ENCODE measurements at places on chromosomes 11 and 22.
A peak's percentile ranks its signal among the peaks of the same experiment; 100 is the strongest.

- DNase-seq, result no peak
Observed at GRCh38 chr11:59782080-59782479, 26.9 kb downstream of the STX3 start.

GRCh38 chr11:35359321-35360054 lies 59.9 kb downstream of the SLC1A2 start:
- no peak for DNase-seq

DNA sequence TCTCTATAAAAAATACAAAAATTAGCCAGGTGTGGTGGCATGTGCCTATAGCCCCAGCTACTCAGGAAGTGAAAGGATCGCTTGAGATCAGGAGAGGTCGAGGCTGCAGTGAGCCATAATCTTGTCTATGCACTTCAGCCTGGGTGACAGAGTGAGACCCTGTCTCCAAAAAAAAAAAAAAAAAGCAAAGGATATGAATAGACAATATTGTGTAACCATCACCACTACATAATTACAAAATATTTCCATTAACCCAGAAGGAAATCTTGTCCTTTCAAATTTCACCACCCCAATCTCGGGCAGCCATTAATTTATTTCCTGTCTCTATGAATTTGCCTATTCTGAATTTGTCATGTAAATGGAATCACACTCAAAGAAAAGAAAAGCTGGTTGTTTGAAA lies 21.2 kb downstream of the RSF1 start:
- no peak for DNase-seq

DNA sequence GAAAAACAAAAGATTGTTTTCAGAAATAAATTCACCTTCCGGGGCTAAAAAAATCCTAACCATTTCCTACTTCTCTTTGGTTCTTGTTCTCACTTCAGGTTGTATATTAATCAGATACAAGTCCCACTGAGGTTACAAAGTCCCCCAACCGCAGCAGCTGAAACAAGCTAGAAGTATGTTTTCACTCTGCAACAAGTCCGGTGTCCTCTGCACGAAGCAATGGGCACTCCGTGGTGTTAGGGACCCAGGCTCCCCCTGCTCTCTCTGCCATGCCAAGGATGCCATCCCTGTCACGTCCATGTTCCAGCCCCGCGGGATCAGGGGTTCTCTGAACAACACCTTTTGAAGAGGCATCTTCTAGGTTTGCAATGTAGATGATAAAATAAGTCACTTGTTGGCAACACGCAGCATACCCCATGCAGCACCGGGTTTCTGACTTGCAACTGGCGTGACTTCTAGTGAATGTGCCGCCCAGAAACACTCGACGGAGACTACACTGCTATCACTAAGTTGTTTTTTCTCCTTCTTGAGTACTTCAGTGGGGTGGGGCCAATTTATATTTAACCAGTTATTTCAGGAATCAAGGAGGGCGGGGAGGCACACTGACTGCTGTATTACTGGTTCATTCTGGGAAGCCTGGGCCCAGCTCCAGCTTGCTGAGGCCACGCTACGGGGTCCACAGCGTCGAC lies 25.4 kb upstream of the GSTP1 start:
- DNase-seq, result no peak

GRCh38 chr11:19013181-19013857 lies 47.2 kb downstream of the MRGPRX2 start:
- peak; percentile 16 for DNase-seq

- peak; percentile 91 for DNase-seq
Observed at GRCh38 chr11:35237860-35238715, 99.1 kb downstream of the CD44 start.

DNA sequence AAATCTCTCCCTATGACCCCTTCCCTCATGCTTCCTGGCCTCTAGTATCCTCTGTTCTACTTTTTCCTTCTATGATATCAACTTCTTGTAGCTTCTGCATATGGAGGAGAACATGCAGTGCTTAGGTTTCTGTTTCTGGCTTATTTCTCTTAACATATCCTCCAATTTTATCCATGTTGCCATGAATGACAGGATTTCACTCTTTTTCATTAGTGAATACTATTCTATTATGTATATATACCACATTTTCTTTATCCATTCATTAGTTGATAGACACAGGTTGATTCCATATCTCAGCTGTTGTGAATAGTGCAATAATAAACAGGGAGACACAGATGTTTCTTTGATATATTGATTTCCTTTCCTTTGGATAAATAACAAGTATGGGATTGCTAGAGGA lies 123.3 kb upstream of the SESN3 start:
- no peak for DNase-seq

DNA sequence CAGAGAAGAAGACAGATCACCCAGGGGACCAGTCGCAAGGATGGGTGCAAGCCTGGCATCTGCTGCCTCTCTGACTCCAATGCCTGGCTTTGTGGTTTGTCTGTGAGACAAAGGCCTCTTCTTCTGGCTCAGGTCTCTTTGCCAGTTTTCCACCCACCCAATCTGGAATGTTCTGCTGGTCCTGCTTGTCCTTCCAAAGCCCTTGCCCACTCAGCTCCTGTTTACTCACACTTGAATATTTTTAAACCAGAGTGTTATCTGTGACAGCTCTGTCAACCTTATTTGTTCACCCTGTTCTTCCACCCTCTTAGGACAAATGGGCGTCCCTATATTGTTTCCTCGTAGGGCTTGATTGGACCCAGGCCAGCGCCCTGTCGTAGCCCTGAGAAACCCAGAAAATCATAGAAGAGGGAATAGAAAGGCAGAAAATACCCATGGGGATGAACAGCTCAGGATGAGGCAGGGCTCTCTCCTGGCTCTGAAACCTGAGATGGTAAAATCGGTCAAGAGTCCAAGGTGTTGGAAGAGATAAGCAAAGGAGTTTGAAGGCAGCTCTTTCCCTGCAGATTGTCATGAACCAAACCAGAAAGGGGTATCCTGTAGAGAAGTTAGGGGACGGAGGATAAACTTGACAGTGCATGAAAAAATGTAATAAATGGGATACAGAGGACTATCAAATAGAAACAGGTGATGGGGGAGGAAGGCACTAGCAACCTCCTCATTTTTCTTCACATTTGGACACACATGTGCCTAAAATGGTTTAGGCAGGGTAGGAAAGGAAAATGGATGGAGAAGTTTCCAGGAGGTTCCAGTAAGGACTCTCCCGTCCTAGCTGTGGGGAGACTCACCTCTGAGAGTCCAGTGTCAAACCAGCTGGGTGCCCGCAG lies 651 bp downstream of the CRYAB start:
- DNase-seq, result no peak

DNA sequence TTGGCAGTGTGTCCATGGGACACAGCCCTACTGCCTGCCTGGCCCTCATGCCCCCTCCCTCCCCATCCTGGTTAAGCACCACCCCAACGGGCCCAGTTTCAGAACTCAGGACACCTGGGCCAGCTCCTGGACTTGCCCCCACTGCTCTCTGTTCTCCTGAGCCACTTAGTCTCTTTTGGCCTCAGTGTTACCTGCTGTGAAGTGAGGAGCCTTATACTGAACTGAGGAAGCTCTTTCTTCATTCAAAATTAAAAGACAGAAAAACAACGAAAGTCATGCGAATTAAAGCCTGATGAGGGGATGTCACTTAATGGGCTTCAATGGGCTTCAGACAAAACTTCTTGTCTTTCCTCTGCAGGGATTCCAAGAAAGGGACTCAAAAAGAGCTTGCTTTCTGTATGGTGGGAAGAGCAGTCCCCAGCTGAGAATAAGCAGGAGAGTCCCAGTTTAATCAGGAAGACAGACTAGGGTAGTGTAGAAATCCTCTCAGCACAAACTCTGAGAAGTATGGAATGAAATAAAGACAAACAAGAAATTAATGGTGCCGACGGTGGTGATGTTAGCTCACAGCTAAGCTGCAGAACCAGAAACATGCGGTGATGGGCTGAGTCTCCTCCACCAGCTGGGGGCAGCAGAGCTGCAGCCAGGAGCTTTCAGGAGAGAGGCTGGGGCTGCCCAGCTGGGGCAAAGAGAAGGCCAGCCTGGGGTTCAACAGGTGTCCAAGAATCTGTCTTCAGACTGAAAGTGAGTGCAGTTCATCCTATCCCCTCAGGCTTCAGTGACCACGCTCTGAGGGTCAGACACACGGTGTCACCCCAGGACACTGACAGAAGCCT lies 101.0 kb downstream of the GGTLC2 start:
- DNase-seq, result no peak

GRCh38 chr11:78341841-78342240 lies 75.8 kb downstream of the GAB2 start:
- DNase-seq, result no peak

DNA sequence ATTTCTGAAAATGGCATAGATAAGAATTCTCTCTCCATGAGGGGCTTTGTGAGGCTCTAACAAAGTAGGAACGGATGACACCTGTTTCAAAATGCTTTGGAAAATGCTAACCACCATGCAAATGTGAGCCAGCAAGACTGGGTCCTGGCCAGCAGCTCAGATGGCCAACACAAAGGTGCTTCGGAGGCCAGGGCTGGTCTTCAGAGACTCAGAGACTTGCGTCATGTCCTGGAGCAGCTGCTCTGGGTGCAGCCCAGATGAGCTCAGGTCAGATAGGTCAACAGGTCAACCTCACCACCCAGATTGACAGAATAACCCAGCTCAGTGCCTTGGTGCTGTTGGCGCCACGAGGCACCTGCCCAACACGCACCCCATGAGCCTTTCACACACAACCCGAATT lies 12.0 kb upstream of the TMEM121B start:
- no peak for DNase-seq

- no peak for DNase-seq
Observed at GRCh38 chr11:47144541-47144940, 32.1 kb downstream of the ARFGAP2 start.

- DNase-seq, result no peak
Observed at GRCh38 chr11:10699072-10699471, 5.5 kb upstream of the IRAG1 start.

GRCh38 chr11:61913699-61914395 lies 3.5 kb downstream of the RAB3IL1 start:
- DNase-seq, result no peak

DNA sequence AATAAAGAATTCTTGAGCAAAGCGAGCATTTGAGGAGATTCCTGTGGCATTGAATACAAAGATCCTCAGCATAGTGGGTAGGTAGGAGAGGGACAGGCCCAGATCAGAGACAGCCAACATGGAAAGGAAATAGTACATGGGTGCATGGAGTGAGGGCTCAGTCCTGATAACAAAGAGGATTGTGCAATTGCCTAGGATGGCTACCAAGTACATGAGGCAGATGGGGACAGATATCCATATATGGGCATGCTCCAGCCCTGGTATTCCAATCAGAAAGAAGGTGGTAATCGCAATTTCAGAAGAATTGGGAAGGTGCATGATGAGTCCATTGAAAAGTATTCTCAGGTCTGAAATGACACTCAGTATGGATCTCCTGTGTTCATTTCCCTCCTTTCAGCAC lies 8.6 kb downstream of the OR51T1 start:
- no peak for DNase-seq

GRCh38 chr11:91244912-91245311 lies 979.7 kb upstream of the FAT3 start:
- no peak for DNase-seq

GRCh38 chr11:27735281-27735680 lies 35.0 kb upstream of the BDNF start:
- no peak for DNase-seq

DNA sequence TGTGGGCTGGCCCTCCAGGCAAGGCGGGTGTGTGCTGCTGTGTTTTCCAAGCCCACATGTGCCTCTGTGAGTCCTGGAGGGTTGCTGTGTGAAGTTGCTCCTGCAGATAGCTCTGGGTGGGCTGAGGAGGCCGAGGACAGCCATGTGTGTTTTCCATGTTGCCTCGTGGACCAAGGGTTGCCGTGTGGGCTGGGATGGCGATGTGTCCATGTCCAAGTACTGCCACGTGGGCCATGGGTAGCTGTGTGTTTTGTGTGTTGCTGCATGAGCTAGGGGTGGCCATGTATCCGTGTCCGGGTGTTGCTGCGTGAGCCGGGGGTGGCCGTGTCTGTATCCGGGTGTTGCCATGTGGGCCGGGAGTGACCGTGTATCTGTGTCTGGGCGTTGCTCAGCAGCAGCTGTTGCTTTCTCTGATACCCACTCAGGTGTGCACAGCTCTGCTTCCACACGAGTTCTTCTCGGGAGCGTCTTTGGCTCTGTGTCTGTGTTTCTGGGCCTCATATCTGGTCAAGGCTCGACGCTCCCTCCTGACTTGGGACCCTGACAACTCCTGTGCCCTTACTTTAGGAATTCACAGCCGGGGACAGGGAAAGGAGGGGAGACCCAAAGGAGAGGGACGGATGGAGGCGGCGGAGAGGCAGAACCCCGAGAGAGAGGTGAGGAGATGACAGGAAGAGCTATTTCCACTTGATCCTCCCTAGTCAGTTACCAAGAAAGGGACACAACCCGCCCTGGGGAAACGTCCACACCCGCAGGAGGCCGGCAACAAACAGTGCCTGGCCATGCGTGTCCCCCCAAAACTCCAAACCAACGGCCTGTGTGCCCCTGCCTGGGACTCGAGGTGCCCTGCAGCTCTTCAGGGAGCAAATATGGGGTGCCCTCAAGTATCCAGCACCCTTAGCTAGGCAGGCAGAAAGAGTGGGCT lies 83.1 kb downstream of the PHF21B start:
- no peak for DNase-seq

DNA sequence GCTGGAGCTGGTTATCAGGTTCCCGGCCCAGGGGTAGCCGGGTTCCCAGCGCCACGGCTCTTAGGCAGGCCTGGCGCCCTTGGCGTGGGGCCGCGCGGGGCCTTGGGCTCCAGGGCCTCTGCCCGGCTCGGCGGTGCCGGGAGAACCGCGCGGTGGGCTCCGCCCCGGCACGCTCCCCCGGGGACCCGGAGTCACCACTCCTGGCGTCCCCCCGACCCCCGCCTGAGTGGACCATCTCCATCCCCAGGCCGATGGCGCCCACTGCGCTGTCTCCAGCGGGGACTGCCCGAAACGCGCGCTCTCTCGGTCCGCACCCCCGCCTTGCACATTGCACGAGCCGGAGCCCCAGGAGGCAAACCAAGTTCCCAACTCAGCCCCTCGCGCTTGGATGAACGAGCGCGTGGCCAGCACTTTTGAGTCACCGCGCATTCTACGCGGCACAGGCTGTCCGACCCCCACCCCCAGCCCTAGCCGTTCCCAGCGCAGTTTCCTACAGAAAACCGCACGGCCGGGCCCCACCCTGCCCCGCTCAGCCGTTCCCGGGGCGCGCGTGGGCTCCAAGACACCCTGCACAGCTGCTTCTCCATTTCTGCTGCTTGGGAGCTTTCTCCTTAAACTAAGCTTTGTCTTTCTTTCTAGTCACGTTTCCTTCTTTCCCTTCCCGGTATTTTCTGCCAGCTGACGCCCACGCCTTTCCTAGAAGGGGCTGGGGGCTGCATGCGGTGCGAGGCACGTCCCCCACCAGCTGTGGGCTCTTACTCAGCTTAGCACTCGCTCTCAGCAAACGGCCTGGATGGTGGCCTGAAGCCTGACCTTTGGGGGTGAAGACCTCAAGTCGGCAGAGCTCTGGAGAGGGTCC lies 650 bp upstream of the CHID1 start:
- no peak for DNase-seq

- DNase-seq, result no peak
Observed at GRCh38 chr11:125777309-125777708, 1.3 kb downstream of the PATE2 start.

DNA sequence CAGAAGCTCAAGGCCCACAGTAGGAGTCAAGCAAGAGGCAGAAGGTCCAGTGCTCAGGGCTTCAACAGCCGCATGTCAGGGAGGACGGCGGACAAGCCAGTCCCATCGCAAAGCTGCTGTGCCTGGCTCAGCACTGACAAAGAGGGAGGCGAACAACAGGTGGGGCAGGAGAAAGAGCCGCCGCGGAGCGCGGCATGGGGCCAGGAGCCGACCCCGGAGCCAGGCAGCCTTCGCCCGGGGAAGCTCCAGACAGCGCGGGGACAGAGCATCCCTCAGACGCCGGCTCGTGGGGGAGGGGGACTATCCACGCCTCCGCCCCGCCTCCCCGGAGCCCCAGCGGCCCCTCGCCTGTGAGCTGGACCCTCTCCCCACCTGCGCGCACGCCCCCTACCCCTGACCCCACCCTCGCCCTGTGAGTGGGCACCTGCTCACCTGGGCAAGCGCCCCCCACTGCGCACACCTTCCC lies 369 bp downstream of the DHCR7 start:
- no peak for DNase-seq

Measured in Jurkat, Clone E6-1 (cell line).